ENCODE measurements at places on chromosomes 5 and 9. TPM values are rescaled to one million over a fixed set of nuclear protein-coding genes. Genes with fewer than 3 reads are reported as not detected.

TMEM252 gene
- 5.3 TPM for polyA plus RNA-seq

- DNase-seq, result peak; percentile 51
Measured at GRCh38 chr5:59798862-59799667, 94.5 kb downstream of the PDE4D start.

SLC1A3 gene
- 4.2 TPM for polyA plus RNA-seq

DNA sequence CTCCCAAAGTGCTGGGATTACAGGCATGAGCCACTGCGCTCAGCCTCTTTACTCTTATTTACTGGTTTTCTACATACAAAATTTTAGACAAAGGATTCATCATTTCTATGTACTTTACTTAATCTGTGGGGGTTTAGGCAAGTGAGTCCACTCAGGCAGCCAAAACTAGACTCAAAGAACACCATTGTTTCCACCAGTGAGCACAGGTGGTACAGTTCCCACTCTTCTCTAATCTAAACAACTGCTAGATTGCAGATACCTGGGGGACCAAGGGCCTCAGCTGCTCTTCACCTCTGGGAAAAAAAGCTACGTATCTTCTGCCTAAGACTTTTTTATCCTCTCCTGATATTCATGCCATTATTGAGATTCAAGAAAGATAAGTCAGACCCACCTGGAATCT is 260.1 kb downstream of the EBF1 start:
- DNase-seq, result no peak

DNA sequence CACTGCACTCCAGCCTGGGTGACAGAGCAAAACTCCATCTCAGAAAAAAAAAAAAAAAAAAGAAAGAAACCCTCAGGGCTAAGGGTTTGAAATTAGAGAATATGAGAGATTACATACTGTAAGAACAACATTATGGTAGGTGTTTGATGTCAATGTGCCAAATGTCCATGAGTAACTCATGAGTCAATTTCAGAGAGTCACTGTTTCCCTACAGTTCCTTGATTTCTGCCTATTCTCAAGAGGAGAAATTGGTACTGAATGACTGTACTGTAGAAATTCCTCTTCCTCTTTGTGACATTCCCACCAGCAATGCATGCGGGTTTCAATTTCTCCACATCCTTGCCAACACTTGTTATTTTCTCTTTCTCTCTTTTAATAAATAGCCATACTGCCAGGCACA is 35.2 kb downstream of the MARVELD2 start:
- no peak for DNase-seq

All from left renal pelvis (tissue), 4 donors.